ENCODE measurements at places on chromosomes 4 and X. TPM values are rescaled to one million over a fixed set of nuclear protein-coding genes. Genes with fewer than 3 reads are reported as not detected.
A peak's percentile ranks its signal among the peaks of the same experiment; 100 is the strongest.

N4BP2 gene
- total RNA-seq: 7.8 TPM

DNA sequence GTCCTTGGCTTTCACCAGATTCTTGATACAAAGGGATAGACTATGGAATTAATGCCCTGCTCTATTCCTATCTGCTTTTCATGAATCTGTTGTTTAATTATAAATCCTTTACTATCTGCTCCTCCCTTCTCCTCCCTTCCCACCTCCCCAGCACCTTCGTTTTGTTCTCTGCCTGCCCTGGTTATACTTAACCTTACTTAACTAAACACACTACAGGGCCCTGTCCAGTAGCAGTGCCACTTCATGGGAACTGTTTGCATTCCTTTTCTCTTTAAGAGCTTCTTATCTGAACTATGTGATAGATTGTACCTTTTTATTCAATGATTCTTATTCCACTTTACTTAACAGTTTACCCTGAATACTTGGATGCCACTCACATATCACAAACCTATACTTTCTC is 830 bp downstream of the HOPX start:
- H3K27ac ChIP-seq: peak overlapping the region; percentile 83
- H3K27me3 ChIP-seq: no peaks in the 10 kb centered on the region
- peaks cover 17% of the 10 kb centered on the region for H3K4me1 ChIP-seq
- peak; percentile 30 for DNase-seq
- peak overlapping the region; percentile 5 for H3K4me3 ChIP-seq

GRCh38 chrX:107626481-107626880 is 1.8 kb upstream of the PRPS1 start:
- H3K27ac ChIP-seq: no peak overlapping the region
- H3K4me3 ChIP-seq: no peak overlapping the region
- no peaks in the 10 kb centered on the region for H3K4me1 ChIP-seq
- DNase-seq: no peak
- no peaks in the 10 kb centered on the region for H3K27me3 ChIP-seq

TSPAN5 gene
- total RNA-seq: 90.2 TPM

FATE1 gene
- not detected for total RNA-seq

ETDB gene
- total RNA-seq: not detected

- no peaks in the 10 kb centered on the region for H3K27me3 ChIP-seq
- no peak overlapping the region for H3K4me3 ChIP-seq
- no peak for DNase-seq
- no peaks in the 10 kb centered on the region for H3K36me3 ChIP-seq
- no peaks in the 10 kb centered on the region for H3K4me1 ChIP-seq
Measured at GRCh38 chrX:26914232-26914631, 548.9 kb downstream of the PPP4R3C start.

ODAM gene
- total RNA-seq: not detected

HEPH gene
- 16.5 TPM for total RNA-seq

GRCh38 chr4:120007896-120008436 is 58.7 kb downstream of the MAD2L1 start:
- H3K4me3 ChIP-seq: no peak overlapping the region
- H3K27me3 ChIP-seq: no peaks in the 10 kb centered on the region
- DNase-seq: no peak
- H3K27ac ChIP-seq: no peak overlapping the region
- no peaks in the 10 kb centered on the region for H3K4me1 ChIP-seq

DNA sequence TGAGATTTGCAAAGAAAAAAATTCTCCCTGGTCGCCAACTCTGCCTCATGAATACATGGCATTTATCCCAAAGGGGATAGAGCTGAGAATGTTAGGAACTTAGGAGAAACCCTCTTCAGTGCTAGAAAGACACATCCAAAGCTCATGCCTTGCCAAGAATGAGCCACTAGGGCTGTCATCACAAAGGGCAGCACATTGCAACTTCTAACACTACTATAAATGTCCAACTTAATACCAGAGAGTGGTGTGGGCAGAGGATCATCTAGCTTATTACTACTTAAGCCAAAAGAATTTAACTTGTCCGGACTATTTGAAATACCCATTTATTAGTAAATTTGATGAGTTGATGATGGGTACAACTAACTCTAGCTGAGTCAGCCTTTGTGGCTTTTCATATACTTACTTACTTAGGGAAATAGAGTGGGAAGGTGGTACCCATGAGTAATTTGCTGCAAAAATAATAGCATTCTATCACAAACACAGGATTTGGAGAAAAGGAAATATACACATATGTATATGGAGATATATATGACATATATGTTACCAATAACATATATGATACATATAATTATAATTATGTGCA is 66.3 kb upstream of the GAB1 start:
- no peaks in the 10 kb centered on the region for H3K36me3 ChIP-seq
- no peak for DNase-seq
- H3K27me3 ChIP-seq: no peaks in the 10 kb centered on the region
- H3K4me3 ChIP-seq: no peak overlapping the region

DNA sequence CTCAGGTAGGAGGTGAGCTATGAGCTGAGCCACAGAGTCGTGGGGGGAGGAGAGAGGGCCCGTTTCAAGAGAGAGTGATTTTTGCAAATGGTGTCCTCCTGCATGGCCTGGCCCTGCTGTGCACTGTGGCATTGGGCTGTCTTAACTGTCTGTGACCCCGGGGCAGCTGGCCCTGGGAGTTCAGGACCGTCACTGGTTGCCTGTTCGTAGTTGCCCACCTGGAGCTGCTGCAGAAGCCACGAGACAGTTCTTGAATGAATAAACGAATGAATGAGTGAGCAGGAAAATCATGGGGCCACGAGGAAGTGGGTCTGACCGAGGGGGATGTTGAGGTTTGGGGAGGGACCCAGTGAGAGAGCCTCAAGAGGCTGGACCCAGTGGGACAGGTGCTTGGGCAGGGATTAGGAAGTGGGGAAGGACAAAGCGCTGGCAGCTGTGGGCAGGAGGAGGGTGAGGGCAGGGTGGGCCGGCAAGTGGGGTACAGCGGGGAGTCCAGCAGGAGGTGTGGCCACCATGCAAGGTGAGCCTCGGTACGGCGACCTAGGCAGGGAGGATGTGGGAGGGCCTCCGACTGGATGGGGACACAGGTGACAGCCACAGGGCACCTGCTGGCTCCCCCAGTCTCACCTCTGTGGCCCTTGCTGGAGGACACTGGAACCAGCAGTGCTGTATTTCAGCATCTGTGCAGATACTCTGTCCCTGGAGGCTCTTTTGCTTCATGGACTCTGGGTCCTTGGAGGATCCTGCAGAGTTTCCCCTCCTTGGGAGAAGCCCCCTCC is 10.2 kb downstream of the RGS12 start:
- peak; percentile 22 for DNase-seq
- no peaks in the 10 kb centered on the region for H3K36me3 ChIP-seq
- H3K4me1 ChIP-seq: peaks cover 50% of the 10 kb centered on the region
- H3K27me3 ChIP-seq: no peaks in the 10 kb centered on the region
- H3K27ac ChIP-seq: no peak overlapping the region

GRCh38 chr4:174600391-174600790 is 78.1 kb upstream of the HPGD start:
- H3K27me3 ChIP-seq: no peaks in the 10 kb centered on the region
- no peaks in the 10 kb centered on the region for H3K36me3 ChIP-seq
- DNase-seq: no peak
- H3K4me1 ChIP-seq: peaks cover 11% of the 10 kb centered on the region
- H3K4me3 ChIP-seq: no peak overlapping the region
- H3K27ac ChIP-seq: no peak overlapping the region

UGT2B10 gene
- 0.29 TPM for total RNA-seq

Measured in stomach (tissue), 19 donors.